ENCODE measurements at places on chromosomes 3 and 15.

DNA sequence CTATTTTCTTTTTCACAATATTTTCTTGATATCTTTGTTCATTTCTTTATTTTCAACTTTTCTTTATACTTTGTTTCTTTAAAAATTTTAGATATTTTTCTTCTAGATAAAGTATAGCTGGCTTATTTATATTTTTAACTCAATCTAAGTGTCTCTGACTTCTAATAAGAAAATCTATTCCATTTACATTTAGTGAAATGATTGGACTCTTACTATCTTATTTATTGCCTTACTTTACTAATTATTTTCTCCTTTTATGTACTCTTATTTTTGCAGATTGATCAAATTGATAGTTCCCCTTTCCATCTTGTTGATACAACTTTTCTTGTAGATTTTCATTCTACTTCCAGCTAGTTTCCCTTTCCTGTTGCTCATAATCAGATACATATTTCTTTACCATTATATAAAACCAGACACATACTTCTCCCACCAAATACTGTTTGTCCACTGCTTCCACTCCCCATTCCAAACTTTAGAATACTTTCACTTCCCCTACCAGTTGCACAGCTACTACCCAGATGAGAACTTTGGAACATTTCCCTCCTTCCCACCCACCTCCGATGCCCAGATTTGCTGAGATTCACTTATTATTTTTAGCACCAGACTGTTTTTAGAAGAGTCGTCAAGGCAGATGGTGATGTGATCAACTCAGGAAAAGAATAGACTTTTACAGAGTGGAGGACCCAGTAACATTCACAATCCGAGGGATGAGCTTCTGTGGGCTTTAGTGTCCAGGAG, 151.5 kb downstream of the LIPC start:
- DNase-seq, result no peak

DNA sequence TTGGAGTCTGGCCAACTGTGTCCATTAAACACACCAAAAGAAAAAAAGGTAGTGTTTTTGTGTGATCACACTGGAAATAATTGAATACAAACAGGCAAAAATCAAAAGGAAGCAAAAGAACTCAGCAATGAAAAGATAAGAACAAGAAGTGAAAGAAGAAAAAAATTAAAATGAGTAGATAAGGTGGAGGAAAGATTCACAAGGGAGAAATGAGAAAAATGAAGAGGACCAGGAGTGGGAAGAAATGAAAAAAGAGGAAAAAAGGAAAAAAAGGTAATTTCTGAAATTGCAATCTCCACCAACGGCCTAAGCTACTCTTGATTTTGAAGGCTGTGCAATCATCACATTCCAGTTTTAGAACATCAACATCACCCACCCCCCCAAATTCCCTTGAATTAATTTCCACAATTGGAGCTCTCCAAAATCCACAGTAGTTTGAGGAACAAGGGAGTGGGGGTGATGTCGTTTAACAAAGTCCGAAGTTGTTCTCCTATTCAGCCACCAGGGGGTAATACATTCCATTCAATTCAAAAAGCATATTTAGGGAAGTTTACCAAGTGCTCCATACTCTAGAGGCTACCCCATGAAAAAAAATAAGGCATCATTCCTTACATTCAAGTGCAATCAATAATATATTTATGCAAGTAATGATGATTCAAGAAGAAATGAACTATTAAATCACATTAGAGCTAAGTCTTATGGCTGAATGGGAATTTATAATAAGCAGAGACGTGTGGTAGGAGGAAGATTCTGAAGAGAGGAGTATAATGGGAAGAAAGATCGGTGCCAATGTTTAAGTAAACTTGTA, 37.4 kb downstream of the ZNF860 start:
- peak; percentile 33 for DNase-seq

GRCh38 chr3:69747511-69748258, 8.4 kb downstream of the MITF start:
- DNase-seq, result no peak

GRCh38 chr3:168141405-168141998, 45.8 kb upstream of the GOLIM4 start:
- DNase-seq, result peak; percentile 57

GRCh38 chr3:138439646-138440045, 5.2 kb downstream of the ESYT3 start:
- DNase-seq, result no peak

DNA sequence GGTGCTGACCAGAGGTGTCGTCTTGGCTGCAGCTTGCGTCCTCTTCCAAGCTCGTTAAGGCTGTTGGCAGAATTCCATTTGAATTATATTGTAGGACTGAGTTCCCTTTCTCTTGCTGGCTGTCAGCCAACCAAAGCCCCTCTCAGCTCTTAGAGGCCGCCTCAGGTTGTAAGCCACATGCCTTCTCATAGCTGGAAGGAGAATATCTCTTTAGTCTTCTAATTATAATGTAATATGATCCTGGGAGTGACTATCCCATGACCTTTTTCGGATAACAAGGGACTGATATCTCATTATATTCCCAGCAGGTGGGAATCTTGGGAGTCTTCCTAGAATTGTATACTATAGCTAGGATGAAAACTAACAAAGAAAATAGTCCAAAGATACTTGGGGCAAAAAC, 4.8 kb downstream of the SCG5 start:
- no peak for DNase-seq

DNA sequence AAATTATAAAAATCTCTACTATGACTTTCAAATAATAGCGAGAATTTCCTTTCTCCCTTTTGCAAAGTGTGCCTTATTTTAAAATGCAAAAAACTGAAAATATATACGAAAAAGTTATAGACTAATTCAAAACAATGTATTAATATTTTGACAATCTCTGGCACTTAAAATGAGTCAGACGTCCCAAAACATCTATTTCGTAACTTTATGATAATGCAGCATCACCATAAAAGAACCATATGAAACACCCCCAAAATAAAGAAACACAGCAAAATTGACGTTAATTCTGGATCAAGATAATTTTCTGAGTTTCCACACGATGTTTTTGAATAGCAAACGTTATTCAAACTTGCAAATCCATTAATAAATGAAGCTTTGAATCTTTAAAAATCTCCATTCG, 1.0 kb downstream of the COPS2 start:
- DNase-seq, result no peak

- no peak for DNase-seq
These were observed 2.9 kb downstream of the CBLB start for GRCh38 chr3:105865867-105866350.

GRCh38 chr3:195551381-195551978, 8.4 kb upstream of the PPP1R2 start:
- DNase-seq, result no peak

DNA sequence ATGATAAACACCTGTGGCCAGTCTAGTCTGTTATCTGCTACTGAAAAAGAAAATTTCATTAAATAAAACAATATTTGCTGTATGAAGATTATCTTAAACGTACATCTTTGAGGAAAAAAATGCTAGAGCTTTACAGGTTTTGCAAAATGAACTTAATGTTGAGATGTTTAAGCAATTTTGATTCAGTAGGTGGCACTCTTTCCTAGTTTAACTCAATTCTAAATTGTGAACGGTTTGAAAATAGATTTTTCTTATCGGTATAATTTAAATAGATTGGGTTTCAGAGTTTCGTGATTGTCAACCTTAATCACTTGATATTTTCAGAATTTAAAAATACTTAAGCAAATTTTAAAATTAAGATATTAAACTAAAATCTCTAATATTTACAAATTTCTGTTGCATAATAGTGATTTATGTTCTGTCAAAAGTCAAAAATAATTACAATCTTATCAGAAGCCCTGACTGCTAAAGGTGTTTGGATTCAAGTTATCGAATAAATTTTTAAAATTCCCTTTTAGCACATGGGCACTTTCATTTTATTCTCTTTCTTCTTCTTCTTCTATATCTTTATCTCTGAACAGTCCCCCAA, 7.0 kb upstream of the RNF111 start:
- peak; percentile 21 for DNase-seq

DNA sequence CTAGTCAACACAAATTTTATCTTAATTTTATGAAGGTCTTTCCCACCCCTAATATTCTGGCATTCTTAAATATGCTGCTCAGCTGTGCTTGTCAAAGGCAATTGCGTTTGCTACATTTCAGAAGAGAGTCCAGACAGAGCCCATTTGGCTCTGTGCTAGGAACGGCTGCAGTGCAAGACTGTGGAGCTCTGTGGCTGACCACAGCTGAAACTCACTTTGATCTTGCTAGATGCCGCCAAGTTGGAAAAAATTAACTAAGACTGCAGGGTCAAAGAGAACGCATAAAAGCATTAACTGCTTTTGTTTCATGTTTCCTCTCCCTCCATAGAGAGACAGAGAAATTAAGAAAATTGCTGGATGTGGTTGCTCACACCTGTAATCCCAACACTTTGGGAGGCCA, 7.6 kb upstream of the PPP1R2 start:
- DNase-seq, result no peak

Data from GDM1 (cell line).